D341Med (cell line): ENCODE measurements at places on chromosomes 11 and 22.

GRCh38 chr11:108983636-108984420 lies 319.0 kb downstream of the DDX10 start:
- no peak for DNase-seq

DNA sequence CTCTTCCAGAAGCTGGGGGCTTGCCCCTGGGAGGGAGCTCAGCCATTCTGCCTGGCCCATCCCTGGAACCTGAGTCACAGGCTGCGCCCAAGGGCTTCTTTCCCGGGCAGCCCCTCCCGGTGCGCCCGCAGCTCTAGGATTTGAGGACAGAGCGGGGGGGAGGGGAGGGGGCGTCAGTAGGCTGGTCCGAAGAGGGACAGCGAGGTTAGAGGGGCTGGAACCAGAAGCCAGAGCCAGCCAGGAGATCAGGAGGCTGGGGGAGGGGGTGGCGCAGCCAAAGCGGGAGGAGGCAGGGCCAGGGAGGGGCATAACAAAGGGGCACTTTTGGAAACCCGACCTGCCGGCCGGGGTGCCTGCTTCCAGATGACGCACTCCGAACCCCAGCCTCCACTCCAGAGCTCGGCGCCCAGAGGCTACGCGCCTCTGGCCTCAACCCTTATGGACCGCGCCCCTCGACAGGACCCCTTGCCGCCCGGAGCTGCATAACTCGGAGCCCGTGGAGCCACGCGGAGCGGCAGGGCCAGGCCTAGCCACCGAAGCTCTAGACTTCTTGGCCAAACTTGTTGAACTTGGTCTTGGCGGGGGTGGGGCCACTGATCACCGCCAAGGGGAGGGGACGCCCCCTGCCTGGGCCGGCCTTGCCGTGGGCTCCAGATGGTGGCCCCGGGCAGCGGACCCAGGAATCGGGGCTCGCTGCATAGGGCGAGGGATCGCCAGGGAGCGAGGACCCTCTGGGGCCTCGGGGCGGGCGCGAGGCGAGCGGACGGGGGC lies 744 bp downstream of the PACSIN3 start:
- peak; percentile 64 for DNase-seq

- no peak for DNase-seq
Observed at GRCh38 chr22:29445508-29445907, 7.1 kb downstream of the RFPL1 start.

GRCh38 chr22:50267591-50268390 lies 2.4 kb downstream of the MAPK11 start:
- DNase-seq, result no peak

DNA sequence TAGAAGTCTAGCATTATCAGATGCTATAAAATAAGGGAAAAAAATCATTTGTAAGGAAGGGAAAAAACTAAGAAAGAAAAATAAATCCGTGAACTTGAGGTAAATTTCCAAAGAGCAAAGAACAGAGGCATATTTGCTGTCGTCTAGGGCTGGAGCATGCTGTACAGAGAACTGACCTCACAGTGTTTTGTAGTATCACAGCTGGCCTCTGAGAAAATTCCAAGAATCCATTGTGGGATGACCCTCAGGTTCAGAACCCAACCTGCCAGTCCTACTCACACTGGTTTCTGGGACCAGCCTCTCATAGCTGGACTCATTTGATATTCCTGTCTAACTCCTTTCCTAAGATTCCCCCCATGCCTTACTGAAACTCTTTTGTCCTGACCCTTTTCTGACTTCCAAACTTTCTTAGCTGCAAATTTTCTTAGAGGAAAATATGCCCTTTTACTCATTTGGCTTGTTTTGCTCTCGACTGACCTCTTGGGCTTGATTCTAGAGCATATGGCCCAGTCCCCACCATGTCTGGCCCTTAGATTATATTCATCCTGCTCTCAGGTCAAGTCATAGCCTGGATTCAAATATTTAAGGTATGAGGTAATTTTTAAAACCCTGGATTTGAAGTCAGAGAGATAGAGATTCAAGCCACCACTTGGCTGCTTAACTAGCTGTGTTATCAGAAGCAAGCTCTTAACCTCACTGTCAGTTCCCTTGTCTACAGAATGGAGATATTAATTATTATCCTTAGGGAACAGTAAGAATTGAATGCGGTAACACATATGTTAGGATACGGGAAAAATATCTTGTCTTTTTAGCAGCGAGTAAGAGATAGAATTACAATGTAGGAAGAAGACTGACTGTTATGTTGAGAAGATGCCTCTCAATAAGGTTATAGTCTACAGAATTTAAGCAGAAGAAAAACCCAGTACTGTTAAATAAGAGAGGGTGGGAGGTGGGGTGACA lies 89.7 kb upstream of the KCNA4 start:
- no peak for DNase-seq

DNA sequence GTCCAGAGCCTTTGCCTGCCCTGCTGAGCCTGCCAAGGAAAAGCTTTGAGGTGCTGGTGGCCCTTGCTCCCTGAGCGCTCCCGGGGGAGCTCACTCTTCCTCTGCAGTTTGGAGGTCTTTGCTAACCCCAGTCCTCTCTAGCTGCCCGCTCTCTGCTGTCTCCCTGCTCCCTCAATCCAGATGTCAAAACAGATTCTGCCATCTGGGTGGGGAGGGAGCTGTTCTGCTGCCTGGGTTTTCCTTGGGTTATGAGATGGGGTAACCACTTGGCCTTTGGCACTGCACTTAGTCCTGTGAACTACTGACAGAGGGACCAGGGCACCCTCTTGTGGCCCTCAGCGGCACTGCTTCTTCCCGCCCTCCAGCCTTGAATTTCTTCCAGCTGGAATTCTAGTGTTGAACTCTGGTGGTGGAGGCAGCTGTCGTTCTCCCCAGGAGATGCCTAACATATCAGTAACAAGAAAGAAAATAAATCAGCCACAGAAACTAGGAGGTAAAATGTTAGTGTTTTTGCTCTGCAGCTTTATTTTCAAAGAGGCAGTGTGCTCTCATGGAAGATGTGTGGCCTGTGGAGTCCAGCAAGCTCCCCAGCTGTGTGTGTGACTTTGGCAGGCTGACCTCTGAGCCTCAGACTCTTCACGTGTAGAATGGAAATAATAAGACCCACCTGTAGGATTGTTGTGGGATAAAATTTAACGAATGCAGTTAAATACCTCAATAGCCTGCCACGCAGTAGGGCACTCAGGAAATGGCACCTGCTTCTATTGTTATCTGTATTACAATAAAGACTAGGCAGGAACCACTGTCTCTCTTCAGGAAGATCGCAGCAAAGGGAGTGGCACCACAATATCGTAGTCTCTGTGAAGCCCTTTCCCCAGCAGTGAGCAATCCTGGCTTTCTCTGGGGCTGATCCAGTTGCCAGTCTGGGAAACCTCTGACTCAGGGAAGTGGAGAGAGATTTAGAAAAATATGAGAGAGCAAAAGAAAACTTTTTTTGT lies 23.4 kb downstream of the ARFGAP2 start:
- DNase-seq, result peak; percentile 85

- DNase-seq, result no peak
Observed at GRCh38 chr11:8671193-8671612, 11.3 kb downstream of the TRIM66 start.

GRCh38 chr11:120547316-120547715 lies 35.8 kb downstream of the GRIK4 start:
- DNase-seq, result no peak

DNA sequence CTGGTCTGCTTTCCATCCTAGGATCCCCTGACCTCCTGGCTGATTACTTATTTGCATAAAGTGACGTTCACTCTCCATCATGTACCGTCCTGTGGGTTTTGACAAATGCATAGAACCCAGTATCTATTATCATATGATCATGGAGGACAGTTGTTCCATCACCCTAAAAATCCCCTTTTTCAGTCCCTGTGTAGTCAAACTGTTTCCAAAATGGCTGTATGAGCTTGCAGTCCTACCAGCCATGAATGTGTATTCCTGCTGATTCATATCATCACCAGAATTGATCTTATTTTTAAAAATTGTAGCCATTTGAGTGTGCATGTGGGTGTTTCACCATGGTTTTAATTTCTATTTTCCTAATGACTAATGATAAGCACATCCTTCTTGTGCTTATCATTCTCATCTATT lies 108.8 kb downstream of the MPPED1 start:
- DNase-seq, result no peak

DNA sequence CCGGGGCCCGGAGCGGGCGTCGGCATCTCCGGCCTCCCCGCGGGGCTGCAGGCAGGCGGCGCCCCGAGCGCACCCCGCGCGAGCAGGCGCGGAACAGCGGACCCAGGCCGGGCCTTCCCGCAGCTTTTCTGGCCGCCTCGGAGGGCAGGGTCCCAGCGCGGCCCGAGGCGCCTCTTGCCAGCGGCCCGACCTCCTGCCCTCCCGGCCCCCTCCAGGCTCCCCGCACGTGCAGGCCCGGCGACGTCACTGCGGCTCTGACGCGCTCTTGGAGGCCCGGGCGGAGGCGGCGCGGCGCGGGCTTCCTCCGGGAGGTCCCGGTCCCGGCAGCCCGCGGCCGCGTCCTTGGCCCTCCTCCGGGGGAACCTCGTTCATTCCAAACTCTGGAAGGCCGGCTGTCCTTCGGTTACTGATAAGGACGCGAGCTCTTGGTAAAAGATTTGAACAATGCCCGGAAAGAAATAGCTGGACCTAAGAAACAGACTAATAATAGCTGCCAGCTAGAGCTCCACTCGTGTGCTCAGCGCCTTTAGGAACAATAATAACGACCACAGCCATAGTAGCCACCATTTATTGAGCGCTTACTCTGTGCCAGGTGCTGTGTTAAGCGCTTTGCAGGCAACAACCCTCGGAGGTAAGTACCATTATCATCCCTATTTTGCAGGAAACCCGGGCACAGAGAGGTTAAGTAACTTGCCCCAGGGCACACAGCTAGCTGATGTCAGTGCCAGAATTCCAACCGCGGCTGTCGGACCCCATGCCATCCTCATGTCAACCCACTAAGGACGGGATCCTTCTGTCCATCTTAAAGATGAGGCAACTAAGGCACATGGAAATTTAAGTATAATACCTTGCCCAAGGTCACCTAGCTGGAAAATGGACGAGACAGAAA lies 39.1 kb upstream of the CREB3L1 start:
- DNase-seq, result peak; percentile 79

DNA sequence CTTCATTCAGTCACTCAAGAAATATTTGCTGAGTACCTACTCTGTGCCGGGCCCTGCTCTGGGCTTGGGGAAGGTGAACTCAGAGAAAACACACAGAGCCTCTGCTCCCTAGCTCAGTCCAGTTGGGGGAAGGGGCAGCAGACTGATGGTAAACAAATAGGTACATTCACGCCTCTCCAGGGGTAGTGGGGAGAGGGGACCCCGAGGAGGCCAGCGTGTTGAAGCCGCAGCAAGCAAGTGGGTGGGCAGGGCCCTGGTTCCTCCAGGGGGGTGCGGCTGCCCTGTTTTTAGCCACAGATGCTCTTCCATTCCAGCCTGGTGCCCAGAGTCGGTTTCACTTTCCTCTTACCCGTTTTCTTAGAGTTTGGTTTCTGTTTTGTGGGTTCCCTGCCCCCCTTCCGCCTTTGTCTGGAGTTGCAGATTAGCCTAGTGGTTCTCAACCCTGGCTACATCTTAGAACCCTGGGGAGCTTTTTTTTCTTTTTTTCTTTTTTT lies 8.7 kb downstream of the DRAP1 start:
- DNase-seq, result peak; percentile 23

DNA sequence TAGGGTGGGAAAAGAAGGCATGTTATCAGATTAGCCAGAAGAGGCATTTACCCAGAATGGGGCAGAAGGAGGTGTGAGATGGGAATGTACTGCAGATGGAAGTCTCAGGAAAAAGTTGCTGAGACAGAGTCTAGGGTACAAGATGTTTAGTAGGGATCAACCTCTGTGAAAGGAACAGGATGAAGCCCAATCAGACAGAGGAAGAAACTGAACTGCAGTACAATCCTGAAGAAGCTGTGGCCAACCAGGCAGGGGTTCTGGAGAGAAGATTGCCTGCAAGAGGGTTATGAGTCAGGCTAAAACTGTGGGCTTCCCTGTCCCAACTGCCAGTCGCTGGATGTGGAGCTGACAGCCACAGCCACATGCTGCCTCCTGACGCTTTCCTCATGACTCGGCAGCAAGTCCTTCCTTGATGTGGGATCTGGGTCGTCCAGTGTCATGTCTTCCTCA lies 64.0 kb downstream of the CWC15 start:
- no peak for DNase-seq

GRCh38 chr11:18599739-18600230 lies at the start of gene MISFA:
TSS of gene MISFA (plus strand) at chr11:18599789. CDS start at chr11:18599929, 140 bp downstream.
- DNase-seq, result no peak

GRCh38 chr11:94302776-94303175 lies 1.6 kb upstream of the IZUMO1R start:
- no peak for DNase-seq

- peak; percentile 79 for DNase-seq
Observed at GRCh38 chr11:64035576-64035975, at the start of gene FLRT1. TSS of gene FLRT1 (plus strand) at chr11:64035931. CDS start at chr11:64116268, 80,337 bp downstream.
